ENCODE measurements at places on chromosomes 12 and 14.
A peak's percentile ranks its signal among the peaks of the same experiment; 100 is the strongest.

DNA sequence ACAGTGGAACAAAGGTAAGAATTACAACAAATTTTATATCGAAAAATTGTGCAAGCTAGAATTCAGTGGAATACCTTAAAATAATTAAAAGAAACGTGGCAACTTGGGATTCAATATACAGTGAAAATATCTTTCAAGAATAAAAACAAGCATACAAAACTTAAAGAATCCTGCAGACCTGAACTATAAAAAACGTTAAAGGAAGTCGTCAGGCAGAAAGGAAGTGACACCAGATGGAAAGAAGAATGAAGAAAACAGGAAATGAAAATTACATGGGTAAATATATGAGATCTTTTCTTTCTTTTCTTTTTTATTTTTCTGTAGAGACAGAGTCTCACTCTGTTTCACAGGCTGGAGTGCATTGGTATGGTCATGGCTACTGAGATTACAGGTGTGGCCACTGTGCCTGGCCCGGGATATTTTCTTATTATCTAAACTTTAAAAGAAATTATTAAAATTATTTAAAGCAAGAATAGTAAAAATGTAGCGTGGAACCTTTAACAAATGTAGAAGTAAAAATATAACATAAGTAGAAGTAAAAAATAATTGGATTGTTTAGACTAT is 4.7 kb downstream of the MGP start:
- no peak for DNase-seq

DNA sequence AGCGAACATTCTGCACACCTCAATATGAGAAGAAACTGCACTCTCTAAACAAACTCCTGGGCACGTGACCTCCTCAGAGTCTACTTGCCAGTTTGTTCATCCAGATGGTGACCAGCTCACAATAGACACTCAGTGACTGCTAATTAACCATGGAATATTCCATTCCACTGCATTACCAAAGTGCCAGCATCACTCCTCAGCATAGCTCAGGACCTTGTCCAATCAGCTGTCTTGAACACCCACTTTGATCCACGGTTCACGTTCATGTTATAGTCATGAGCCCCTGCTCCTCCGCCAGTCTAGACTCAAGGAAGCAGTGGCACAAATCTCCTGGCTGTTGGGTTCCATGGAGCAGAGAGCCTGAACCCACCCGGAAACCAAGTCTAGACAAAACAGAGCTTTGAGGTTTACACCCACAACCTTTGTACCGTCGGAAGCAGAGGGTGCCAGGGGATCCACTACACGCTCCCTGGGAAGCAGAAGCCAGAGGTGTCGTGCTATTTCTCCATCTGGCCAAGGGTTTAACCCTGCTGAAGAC is 285.3 kb downstream of the ZFP36L1 start:
- DNase-seq: peak; percentile 10

GRCh38 chr12:64087761-64088160 is 134.3 kb downstream of the KICS2 start:
- DNase-seq: no peak

GRCh38 chr14:102074415-102074964 is 12.4 kb downstream of the HSP90AA1 start:
- no peak for DNase-seq

GRCh38 chr12:49030714-49031572 is 12.4 kb upstream of the PRKAG1 start:
- DNase-seq: no peak

DNA sequence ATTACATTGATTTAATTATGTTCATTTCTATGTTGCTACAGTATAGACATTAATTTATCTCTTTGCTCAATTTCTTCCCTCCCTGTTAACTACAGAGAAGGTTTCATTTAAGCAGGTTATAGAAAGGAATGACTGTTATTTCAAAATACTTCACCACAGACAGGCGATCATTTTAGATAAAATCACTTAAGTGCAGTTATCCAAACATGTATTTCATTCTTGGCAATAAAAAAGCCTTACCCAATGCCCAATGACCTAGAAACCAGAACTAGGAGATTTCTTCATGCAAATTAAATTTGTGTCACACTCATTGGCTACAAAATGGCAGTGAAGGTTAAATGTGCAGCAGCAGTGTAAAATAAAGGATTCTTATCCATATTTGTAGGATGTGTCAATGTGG is 266.4 kb downstream of the KCNH5 start:
- no peak for DNase-seq

DNA sequence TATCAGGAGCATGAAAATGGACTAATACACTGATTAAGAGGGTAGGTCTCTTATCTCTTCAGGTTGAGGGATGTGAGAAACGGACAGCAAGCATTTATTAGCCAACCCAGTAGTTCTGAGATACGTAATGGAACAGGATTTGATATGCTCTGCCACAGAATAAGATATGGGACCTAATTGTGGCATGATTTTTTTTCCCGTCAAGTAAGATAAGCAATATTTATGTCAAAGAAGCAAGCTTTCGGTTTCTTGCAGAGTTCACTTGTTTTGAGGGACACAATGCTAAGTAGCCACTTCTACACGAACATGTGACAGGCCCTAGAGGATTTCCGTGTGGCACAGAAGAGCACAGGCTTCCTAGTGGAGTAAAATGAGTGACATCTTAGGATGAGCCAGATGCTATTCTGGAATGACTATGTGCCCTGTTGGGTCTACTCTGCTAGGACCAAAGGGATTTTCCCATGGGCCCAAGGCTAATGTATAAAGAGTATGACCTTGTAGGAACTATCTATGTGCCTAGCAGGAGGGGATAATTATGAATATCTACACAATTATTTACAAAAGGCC is 57.9 kb downstream of the SLC38A1 start:
- no peak for DNase-seq

- no peak for DNase-seq
Measured at GRCh38 chr14:48788771-48789170, 797.4 kb downstream of the RPS29 start.

DNA sequence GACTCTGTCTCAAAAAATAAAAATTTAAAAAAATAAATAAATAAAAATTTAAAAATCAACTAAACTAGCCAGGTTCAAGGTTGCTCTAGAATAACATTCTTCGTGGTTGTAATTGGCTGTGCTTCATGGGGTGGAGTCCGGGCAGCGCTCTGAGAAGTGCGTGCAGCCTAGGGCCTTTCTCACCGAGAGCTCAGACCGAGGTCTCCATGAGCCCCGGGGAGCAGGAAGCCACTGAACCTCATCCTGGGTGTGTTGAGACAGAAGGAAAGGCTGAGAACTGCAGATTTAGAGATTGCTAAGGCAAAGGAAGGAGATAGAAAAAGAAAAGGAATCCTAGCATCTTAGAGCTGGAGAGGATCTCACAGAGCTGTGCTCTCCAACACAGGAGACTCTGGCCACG is 14.7 kb downstream of the P2RX4 start:
- DNase-seq: no peak

DNA sequence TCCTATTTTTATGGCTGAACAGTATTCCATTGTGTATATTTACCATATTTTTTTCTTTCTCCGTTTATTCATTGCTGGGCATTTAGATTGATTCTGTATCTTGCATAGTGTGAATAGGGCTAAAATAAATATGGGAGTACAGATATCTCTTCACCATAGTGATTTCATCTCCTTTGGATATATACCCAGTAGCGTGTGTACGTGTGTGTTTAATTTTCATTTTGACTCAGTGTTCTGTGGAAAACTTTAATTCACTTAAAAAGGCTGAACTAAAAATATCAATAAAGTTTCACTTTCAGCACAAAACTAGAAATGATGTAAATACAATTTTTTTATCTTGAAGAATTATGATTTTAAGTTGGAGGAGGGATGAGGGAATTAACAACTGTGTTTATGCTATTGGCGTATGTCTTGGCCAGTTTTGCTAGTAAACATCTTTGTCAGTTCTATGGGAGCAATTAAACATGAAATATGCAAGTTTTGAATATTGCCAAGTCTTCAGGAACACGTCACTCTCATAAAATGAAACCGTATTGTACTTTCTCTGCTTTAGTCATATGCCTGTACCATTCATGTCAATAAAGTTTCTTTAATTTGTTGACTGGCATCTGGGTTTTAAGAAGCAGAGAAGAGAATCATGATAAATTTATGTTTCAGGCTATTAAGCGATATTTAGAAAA is 99.8 kb downstream of the PTGER2 start:
- DNase-seq: no peak

DNA sequence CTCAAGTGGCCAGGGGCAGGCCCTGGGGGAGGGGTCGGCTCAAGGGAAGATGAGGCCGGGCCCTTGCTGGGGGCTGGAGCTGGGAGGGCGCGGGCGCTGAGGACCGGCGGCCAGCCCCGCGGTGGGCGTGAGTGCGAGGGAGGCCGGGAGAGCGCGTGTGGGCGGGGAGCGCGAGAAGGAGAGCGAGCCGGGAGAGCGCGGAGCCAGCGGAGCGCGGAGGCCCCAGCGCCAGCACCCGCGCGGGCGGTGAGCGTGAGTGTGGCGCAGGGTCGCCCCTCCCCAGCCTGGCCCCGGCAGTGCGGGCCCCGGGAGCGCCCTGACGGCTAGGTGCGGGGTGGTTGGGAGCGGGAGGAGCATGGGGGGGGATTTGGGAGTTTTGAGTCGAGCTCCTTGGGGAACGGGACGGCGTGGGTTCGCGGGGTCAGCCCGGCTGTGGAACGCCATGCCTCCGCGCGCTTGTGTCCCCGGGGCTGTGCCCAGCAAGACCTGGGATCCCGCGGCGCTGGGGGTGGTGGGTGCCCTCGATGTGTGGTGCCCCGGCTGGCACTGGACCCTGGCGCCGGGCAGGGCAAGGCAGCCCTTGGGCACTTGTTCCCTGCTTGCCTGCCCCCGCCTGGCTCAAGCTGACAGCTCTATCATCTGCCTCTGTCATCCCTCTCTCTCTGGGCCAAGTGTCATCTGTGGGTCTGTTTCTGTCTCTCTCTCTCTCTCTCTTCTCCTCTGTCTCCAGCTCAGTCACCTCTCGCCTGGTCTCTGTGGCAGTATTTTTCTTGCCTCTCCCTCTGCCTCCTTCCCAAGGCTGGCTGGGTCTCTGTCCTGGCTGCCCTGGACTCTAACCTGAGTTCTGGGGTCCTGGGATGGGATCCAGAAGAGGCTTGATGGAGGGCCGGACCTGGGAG is at the start of gene LBHD2:
TSS of gene LBHD2 (plus strand) at position 190 of the 899 bp plus-strand sequence. CDS start 1,803 bp downstream, outside the sequence.
- no peak for DNase-seq

DNA sequence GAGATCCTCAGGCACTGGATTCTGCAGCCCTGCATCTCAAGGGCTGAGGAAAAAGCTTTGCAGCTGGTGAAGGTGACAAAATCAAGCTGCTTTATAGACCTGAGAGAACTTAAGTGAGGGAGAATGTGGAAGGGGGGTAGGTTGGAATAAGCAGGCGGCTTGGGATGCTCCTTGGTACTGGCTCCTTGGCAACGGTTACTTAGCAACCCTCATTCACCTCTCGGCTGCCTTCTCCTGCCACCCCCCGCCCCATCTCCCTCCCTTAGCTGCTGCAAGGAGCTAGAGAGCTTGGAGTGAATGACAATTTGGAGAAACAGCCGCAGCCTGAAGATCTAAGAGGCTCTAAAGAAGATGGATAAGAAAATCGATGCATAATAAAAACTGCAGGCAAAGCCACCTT is 44.1 kb upstream of the CISTR start:
- DNase-seq: no peak

DNA sequence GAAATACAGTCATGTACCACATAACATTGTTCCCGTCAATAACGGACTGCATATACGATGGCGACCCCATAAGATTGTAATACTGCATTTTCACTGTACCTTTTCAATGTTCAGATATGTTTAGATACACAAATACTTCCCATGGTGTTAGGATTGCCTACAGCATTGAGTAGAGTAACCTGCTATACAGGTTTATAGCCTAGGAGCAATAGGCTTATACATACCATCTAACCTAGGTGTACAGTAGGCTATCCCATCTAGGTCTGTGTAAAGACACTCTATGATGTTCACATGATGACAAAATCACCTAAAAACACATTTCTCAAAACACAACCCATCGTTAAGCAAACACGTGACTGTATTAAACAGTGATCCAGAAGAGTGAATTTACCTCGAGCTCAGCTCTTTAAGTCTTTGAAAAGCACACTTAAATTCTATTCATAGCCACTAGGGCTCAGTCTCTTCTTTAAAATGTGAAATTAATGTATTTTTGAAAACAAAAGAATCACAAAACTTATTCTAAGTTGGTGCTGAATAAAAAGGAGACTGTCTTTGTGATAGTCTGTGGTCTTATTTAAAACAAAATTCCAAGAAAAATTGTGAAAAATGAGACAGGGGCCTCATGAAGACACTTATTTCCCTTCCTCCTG is 239.1 kb upstream of the ARID2 start:
- DNase-seq: no peak

GRCh38 chr12:80412343-80412953 is 31.6 kb upstream of the PTPRQ start:
- no peak for DNase-seq

DNA sequence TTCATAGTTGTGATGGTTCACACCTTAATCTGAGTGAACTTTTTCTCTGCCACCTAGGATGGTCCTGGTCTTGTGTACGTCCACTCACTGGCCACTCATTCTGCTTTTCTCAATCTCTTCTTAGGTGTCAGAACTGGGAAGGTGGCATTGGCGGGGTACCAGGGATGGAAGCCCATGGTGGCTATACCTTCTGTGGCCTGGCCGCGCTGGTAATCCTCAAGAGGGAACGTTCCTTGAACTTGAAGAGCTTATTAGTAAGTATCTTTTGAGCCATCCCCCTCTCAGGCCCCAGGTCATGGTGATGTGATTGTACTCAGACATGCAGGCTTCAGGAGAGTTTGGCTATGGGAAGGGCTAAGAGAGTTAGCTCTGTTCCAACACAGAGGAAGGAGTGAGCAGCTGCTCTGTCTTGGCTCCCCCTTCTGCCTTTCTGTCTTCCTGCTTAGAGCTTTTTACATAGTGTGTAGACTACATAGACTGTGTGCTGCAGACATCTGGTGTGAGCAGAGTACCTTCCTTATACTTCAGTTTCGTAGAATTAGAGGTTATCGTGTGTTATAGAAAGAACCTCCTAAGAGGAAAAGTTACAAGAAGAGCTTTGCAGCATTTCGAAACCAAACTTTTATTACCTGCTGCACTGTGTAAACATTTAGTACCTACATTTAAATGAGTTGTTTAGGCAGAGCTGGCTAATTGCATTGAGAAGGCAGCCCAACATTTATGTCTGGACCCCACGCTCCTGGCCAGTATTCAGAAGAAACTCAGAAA is 54.2 kb downstream of the FNTB start:
- no peak for DNase-seq

DNA sequence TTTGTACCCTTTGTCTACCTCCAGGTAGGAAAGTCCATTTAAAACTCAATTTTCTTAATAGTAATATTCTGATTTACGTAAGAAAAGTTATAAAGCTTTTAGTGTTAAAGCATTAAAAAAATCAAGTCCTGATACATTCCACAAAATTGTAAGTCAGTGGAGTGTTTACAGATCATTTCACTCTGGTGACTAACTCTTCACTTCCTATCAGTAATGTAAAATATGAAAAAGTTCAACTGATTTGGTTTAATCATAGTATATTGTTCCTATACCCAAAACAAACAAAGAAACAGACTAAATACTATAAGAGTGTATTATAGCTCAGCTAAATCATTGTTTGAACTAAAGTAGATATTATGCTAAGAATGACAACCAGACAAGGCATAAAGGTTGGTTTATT is 85.9 kb downstream of the VEZT start:
- DNase-seq: no peak
